ENCODE measurements at places on chromosomes 3 and 15.

GRCh38 chr3:173501931-173502489 lies 104.5 kb downstream of the NLGN1 start:
- no peak for DNase-seq

- no peak for DNase-seq
Observed at GRCh38 chr15:57878573-57878972, 172.1 kb downstream of the POLR2M start.

GRCh38 chr15:50883903-50884302 lies 24.6 kb upstream of the AP4E1 start:
- DNase-seq = peak; percentile 36

- DNase-seq = no peak
Observed at GRCh38 chr15:64105113-64105704, 9.4 kb downstream of the SNX1 start.

DNA sequence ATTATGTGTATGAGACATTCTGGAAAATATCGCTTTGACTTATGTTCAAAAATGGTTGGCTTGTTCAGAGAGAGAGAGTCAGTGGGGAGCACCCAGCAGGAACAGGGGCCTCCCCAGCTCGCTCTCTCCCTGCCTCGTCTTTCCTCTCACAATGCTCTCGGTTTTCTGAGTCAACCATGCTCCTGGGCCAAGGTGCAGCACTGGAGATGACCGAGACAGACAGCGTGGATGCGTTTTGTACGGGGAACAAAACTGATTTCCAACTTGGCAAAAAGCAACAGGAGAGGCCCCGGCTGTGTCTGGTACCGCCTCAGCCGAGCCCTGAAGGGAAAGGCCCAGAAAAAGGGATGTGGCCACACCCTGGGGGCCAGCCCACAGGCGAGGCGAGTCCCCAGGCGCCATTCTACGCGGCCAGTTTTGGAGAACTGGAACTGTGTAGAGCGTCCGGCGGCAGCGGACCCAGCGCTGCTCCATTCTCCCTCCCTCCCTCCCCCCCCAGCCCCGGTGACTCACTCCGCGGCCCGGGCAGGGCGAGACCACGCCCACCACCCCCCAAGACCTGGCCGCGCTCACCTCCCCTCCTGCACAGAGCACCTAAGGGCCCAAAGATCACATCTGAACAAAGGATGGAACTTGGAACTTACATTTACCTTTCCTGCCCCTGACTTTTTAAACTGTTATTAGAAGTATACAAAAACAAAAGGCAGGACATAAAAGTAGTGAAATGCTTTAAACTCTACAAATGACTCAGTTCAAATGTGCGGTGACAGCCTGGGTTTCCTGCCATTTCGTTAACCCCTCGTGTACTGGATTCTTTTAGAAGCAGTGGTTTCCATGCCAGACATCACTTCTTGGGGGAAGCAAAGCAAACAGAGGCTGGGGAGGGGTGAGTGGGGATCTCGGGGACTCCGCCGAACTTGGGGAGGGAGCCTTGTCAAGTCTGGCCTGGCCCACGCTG lies 12.7 kb downstream of the ATP10A start:
- peak; percentile 88 for DNase-seq

GRCh38 chr3:177820683-177821316 lies 623.5 kb upstream of the TBL1XR1 start:
- no peak for DNase-seq

GRCh38 chr3:63328365-63328764 lies 50.3 kb downstream of the SYNPR start:
- DNase-seq = no peak

- no peak for DNase-seq
Observed at GRCh38 chr3:129526121-129526900, 2.1 kb upstream of the RHO start.

DNA sequence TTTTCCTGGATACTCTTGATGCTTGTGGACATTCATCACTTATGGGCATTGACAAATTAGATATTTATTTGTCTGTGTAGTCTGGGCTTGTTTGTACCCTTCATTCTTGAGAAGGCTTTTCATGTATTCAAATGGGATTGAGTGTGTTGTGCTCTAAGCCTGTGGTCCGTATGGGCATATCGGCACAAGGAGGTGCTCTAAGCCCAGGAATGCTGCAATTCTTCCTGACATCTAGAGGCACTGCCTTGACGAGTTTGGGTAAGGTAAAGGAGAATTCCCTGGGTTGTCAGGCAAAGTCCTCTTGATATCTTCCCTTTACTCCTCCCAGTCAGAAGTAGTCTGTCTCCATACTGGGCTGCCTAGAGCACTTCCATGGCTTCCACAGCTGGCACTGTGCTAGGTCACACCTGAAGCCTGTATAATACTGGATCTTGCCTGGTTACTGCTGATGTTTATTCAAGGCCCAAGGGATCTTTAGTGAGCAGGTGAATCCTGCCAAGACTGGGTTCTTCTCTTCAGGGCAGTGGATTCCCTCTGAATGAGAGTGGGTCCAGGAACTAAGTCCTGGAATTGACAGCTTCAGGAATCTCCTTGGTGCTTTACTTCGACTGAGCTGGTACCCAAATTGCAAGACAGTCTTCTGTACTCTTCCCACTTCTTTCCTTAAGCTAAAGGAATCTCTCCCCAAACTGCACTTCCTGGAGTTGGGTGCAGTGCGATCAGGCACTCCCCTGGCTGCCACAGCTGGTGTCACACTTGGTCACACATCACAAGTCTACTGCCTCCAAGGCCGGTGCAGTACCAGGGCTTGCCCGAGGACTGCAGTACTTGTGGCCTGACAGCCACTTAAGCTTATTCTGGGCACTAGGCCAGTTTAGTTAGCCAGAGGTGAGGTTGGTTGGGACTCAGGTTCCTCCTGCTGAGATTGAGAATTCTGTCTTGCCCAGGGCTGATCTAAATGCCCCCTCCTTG lies 46.0 kb downstream of the GALK2 start:
- DNase-seq = no peak

DNA sequence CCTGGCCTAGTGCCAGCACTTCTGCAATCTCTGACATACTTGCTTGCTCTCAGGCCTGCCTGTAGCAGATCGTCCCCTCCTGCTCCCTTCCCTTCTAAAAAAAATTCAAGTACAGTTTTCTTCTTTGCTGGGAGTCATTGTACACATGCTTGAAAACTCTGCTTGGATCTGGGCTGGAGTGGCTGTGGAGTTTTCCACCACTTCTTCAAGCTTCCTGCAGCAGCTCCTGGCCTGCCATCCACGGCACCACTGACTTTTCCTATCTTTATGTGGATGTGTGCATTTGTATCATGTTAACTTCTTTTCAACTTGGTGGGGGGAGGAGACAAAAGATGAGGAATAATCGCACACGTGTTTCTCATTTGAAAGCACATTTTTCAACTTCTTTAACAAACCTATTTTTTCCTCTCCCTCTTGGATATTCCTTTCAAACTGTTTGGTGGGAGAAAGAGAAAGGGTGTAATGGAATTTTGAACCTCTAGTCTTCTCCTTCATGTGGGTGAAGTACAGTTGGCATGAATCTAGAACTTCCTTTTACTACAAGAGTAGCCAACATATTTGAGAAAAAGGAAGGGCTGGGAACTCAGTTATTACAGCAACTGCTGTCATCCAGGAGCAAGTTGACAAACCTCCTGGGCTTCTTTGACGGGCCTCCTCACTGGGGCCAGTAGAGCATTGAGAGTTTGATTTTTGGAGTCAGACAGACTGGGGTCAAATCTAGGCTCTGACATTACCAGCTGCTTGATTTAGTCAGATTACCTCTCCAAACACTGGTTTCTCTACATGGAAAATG lies 61.2 kb upstream of the LRTM1 start:
- DNase-seq = peak; percentile 63

GRCh38 chr3:107217172-107217571 lies 160.1 kb upstream of the CCDC54 start:
- DNase-seq = no peak

- DNase-seq = no peak
Observed at GRCh38 chr3:1442271-1442670, 349.4 kb downstream of the CNTN6 start.

GRCh38 chr3:125443923-125444322 lies 68.8 kb upstream of the ZNF148 start:
- DNase-seq = no peak

DNA sequence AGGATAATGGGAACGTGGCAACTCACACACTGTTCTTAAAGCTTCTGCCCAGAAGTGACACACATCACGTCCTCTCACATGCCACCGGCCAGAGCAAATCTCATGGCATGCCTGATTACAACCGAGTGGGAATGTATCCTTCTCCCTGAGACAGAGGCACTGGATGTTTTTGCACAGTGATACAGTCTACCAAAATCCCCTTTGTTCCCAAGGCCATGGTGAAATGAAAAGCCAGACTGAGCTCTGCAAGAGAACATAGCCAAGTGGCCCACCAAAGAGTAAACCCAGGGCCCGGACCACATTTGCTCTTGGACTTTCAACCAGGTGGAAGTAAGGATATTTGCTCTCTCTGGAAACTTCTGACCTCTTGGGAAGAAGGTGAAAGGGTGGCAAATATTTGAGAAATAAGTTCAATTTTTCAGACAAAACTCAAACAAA lies 186.2 kb upstream of the STT3B start:
- DNase-seq = no peak

- no peak for DNase-seq
Observed at GRCh38 chr3:156741935-156742334, 67.5 kb downstream of the TIPARP start.
